ENCODE measurements at places on chromosomes 1 and 21.

GRCh38 chr1:229116114-229116513 lies 154.8 kb upstream of the RAB4A start:
- no peak for DNase-seq

GRCh38 chr1:225258811-225259210 lies 169.0 kb downstream of the LBR start:
- DNase-seq, result no peak

DNA sequence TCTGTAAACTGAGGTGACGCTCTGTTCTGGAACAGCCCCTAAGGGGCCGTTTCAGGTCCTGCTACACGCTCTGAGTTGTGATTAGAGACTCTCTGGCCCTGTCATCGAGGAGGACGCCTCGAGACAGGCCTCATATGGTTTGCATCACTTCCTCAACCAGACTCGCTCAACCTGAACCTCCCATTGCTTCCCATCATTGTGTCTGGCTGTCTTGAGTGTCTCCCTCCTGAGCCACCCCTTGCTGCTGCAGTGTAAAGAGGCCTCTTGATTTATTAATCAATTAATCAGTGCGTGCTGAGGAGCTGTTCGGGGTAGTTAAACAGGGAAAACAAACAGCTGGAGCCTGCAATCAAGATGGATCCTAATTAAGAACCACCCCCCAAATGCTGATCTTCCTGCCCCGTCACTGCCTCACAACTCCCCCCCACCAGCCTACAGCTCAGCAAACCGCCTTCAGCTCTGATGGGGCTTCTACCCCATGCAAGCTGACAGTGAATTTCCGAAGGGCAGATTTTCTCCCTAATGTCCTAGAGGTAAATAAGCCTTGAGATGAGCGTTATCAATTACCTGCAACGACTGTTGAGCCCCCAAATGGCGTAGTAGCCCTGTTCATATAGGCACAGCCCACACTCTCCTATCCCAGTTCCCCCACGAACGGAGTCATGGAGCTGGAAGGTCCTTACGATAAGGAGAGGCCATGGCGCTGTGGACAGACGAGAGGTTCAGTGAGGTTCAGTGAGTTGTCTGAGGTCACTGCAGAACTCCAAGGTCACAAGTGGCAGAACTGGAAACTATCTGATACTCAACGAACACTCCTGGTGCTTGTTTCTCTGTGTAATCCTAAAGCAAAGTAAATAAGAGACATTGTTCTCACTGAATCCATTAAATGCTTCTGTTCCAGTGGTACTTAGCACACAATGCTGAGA lies 210.6 kb downstream of the KIF26B start:
- DNase-seq, result no peak

- no peak for DNase-seq
Measured at GRCh38 chr21:28473530-28474220, 519.0 kb downstream of the LTN1 start.

DNA sequence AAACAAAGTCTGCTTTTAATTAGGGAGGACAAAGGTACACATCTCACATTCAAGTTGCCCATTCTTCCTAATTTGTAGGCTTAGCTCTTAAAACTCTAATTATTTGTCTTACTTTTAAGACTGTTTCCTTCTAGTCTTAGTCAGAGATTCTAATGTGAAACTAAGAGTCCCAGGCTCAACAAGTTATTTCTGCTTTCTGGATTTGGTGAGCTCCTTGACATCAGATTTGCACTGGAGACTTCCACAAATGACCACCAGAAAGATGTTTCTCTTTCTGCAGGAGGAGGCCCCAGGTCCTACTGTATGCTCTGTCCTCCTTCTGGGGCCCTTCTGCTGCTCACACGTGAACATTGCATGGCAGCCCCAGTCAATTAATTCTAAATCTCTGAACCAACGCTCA lies 194.2 kb upstream of the JUN start:
- no peak for DNase-seq

- no peak for DNase-seq
Measured at GRCh38 chr1:201104141-201104540, 8.1 kb downstream of the CACNA1S start.

All from NCI-H446 treated with DMSO at 0.1 percent for 48 hours (cell line).